Hindlimb muscle (tissue), 1 donor: ENCODE measurements at places on chromosomes 12 and 14.

DNA sequence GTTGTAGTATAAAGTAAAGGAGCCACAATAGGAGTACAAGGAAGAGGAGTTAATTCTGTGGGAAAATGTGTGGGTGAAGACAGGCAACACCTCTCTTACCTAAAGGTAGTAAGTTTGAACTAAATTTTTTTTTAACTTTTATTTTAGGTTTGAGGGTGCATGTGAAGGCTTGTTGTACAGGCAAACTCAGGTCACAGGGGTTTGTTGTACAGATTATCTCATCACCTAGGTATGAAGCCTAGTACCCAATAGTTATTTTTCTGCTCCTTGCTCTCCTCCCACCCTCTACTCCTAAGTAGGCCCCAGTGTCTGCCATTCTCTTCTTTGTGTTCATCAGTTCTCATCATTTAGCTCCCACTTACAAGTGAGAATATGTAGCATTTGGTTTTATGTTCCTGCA lies 70.5 kb downstream of the DNAI7 start:
- no peak for DNase-seq

GRCh38 chr12:21608196-21608595 lies 3.5 kb upstream of the GYS2 start:
- no peak for DNase-seq

DNA sequence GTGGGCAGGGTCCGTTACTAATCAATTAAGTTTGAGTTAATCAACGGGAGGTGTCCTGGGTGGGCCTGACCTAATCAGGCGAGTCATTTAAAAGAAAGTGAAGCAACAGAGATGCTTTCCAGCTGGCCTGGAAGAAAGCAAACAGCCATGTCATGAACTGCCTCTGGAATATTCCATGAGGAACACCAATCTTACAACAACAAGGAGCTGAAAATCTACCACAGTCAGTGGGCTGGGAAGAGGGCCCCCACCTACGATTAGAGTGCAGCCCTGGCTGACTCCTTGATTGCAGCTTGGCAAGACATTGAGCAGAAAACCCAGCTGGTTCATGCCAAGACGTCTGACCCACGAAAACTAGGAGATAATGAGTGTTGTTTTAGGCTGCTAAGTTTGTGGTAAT lies 56.2 kb downstream of the SSPN start:
- DNase-seq = no peak

DNA sequence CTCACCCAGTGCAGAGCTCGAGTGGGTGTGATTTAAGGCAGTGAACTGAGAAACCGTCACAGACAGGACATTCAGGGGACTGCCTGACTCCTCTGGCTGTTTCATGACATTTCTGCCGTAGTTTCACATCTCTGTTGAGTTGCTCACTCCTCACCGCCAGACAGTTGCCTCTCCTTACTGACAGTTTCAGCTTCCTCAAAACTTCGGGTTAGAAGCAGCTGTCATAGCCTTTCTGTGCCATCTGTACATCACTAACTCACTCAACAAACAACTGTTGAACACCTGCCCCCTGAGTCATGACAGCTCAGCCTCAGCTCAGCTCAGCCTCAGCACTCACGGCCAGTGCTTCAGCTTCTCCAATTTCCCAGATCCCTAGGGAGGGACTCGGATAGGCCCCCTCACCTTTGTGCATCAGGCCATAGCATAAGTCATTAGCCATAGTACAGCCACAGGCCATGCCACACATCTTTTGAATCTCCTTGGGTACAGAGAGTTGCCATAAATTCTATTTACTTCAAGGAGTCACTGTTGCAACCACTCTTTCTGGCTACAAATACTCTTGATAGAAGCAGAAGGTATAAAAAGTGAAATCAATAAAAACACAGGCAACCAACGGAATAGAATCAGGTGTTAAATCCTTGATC lies 6.2 kb upstream of the SLC15A4 start:
- DNase-seq = no peak
